Ascending aorta (tissue), 2 donors: ENCODE measurements at places on chromosomes 5 and 9. TPM values are rescaled to one million over a fixed set of nuclear protein-coding genes. Genes with fewer than 3 reads are reported as not detected.

- no peak for DNase-seq
Measured at GRCh38 chr5:6686915-6687409, 26.3 kb upstream of the TENT4A start.

PCDHGA5 gene
- total RNA-seq = 4.5 TPM

CER1 gene
- total RNA-seq = not detected

FYB1 gene
- total RNA-seq = 74.1 TPM

DNA sequence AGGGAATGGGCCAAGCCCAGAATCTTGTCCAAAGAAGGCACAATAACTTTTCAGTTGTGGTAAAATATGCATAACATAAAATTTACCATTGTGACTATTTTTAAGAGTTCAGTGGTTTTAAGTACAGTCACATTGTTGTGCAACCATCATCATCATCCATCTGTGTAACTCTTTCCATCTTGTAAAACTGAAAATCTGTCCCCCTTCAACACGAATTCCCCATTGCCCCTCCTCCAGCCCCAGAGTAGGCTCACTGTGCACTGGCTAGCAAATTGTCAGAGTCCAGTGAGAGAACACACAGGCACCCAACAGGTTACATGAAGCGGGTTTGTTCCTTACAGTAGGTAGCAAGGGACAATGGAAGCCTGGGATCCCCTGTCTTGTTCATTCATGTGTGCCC is 13.7 kb downstream of the BARX1 start:
- DNase-seq = no peak
